ENCODE measurements at places on chromosomes 7 and 10. TPM values are rescaled to one million over a fixed set of nuclear protein-coding genes. Genes with fewer than 3 reads are reported as not detected.

APBB1IP gene
- 3.0 TPM for total RNA-seq

HMX3 gene
- not detected for total RNA-seq

PITX3 gene
- 0.21 TPM for total RNA-seq

DOCK4 gene
- 12.8 TPM for total RNA-seq

DNA sequence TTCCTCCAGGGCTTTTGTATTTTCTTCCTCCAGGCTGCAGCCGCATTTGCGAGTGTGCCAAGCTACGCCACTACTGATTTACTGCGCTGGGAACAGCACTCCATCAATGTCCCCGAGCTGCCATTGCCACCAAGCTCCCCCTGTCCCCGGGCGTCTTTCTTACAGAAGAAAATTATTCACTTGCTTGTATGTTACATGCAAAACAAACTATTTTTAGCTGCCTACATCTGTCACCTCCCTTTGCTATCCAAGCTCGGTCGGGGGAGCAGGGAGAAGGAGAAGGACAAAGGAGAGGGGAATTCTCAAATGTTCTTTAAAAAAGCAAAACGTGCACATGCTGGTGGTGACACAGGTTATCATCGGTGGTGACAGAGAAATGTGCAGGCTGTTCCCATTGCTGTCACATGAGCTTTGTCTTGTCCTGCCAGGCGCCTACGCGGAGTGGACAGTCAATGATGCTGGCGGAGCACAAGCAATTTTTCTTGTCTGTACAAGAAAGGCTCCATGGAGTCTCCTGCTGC, 93.1 kb downstream of the ADARB2 start:
- H3K27ac ChIP-seq, result no peak overlapping the region
- DNase-seq, result no peak
- H3K4me3 ChIP-seq, result no peak overlapping the region

DNA sequence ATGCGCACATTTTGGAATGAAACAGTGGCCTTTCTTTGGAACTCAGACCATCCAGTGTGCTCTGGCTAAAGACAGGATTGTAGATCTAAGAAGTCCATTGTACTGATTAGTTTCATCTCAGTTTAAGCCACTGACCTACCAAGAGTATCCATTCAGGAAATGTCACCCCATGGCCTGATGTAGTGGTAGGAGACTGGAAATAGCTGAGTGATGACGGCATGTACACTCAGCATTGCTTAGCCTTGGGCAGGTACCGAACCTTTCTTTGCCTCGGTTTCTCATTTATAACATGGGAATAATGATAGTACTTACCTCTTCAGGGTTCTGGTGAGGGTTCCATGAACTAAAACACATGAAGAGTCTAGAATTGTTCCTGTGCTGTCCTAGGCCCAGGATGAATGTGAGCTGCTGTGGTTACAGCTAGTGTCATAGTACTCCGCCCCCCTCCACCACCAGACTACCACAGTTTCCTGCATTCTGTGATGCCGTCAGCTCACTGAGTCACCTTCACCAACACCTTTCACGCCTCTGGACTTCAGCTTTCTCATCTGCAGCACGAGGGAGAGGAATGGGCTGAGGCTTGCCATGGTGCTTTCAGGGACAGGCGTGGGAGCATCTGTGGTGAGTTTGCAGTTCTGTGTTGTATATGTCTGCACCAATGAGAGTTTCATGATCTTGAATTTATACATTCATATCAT, 484.0 kb upstream of the GALNT17 start:
- H3K27ac ChIP-seq, result no peak overlapping the region
- H3K36me3 ChIP-seq, result no peaks in the 10 kb centered on the region
- no peaks in the 10 kb centered on the region for H3K4me1 ChIP-seq
- DNase-seq, result no peak
- no peaks in the 10 kb centered on the region for H3K27me3 ChIP-seq

DNA sequence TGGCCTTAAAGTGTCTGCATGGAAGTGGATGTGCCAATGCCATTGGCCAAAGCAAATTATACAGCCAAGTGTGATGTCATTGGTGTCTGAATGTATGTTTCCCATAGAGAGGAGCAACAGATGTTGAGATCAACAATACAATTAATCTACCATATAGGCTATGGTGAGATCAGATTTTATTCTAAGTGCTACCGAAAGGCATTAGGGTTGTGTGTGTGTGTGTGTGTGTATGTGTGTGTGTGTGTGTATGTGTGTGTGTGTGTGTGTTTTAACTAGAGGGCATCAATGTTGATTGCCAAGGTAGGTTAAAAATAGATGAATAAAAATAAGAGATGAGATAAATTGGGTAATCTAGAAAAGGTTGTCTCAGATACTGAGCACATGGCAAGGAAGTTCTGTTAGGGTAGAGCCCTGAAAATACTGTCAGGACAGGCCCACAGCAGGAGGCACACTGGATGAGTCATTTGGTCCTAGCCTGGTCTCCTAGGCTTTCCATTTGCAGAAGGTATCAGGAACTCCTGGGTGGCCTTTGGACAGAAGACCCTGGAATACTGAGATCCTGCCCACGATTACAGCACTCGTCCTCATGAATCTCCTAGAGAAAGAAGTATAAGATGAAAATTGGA, 446.0 kb upstream of the PODXL start:
- no peaks in the 10 kb centered on the region for H3K4me1 ChIP-seq
- no peaks in the 10 kb centered on the region for H3K27me3 ChIP-seq
- DNase-seq, result no peak
- H3K36me3 ChIP-seq, result no peaks in the 10 kb centered on the region

DNA sequence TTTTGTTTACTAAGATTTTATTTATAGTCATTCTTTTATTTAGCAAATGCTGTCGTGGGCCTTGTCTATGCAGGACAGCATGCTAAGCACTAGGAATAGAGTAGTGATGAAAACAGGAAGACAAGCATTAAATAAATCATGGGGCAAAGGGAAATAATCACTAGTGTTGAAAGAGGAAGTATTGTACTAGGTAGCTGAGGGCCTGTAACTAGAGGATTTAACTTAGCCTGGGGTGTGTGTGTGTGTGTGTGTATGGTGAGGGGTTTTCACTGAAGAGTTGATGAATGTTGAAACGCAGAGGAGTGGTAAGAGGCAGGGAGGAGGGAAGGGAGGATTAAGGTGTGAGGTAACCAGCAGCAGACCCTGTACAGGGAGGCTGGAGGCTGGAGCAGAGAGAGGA, 446.4 kb downstream of the SDK1 start:
- H3K36me3 ChIP-seq, result no peaks in the 10 kb centered on the region
- DNase-seq, result no peak
- H3K4me1 ChIP-seq, result no peaks in the 10 kb centered on the region
- no peaks in the 10 kb centered on the region for H3K27me3 ChIP-seq
- no peak overlapping the region for H3K4me3 ChIP-seq

DNA sequence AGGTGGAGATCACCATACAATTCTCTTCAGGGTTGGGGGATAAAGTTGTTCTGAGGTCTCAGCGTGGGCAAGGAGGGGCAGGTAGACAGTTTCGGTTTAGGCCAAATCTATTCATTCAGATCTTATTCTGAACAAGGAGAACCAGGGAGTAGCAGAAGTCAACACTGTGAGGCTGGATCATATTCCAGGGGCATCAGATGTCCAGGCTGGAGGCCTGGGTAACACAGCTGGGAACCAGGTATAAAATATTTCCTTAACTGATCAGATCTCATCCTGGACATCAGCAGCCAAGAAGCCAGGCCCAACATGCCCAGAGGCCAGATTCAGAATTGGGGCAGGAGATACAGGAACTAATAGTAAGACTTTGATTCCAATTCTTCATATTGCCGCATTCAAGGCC, 19.2 kb upstream of the FLNC start:
- H3K27ac ChIP-seq, result no peak overlapping the region
- DNase-seq, result no peak
- H3K4me1 ChIP-seq, result peaks cover 15% of the 10 kb centered on the region
- no peak overlapping the region for H3K4me3 ChIP-seq
- H3K27me3 ChIP-seq, result no peaks in the 10 kb centered on the region

DNA sequence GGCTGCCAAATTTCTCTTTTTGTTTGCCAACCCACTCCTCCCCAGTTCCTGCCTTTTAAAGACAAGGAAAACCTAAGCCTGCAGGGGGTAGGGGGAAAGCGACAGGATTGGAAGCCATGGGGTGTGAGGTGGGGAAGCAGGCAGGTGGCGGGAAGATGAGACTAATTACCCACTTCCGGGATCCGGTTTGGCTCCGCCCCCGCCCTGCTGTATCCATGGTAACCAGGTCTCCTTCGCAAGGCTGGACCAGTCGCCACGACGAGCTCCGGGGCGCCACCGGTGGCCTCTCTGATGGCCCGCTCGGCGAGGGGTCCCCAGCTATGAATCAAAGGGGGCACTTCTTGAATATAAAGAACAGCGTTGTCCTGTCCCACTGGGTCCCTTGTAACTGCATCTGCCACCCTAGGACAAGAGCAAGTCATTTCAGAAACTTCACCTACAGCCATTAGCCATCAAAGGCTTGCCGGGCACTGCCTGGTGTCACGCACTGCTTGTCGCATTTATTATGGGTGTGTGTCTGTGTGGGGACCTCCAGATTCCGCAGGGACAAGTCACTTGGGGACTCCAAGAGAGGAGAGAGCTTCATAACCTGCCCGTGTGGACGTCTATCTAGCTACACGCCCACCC, 55.4 kb upstream of the LMTK2 start:
- no peaks in the 10 kb centered on the region for H3K4me1 ChIP-seq
- no peak overlapping the region for H3K4me3 ChIP-seq
- no peaks in the 10 kb centered on the region for H3K36me3 ChIP-seq
- no peak overlapping the region for H3K27ac ChIP-seq
- peaks cover 38% of the 10 kb centered on the region for H3K27me3 ChIP-seq

GRCh38 chr7:34750209-34750608, 92.2 kb downstream of the NPSR1 start:
- H3K27ac ChIP-seq, result no peak overlapping the region
- no peaks in the 10 kb centered on the region for H3K36me3 ChIP-seq
- H3K4me3 ChIP-seq, result no peak overlapping the region
- H3K27me3 ChIP-seq, result no peaks in the 10 kb centered on the region

- no peak for DNase-seq
- H3K27me3 ChIP-seq, result no peaks in the 10 kb centered on the region
- H3K27ac ChIP-seq, result no peak overlapping the region
Measured at GRCh38 chr7:3486841-3487240, 185.8 kb downstream of the SDK1 start.

DNA sequence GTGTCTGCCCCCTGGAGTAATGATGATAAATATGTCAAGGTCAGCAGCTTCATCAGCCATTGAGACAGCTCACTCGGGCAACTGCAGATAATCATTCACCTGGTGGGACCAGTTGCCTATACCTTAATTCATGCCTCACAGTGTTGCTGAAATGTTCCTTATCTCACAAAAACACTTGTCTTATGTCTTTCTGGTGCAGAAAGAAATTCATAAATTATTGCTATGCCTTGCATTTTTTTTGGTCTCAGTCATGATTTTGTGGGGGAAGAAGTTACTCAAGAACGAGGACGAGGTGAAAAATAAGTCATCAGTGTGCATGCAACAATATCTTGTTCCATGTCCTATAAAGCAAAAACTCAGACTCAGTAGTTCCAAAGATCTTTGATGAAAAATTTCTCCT, 16.0 kb downstream of the TRIL start:
- DNase-seq, result no peak
- H3K36me3 ChIP-seq, result no peaks in the 10 kb centered on the region
- no peak overlapping the region for H3K4me3 ChIP-seq
- H3K27ac ChIP-seq, result no peak overlapping the region

GRCh38 chr10:126252884-126253610, 135.2 kb downstream of the ADAM12 start:
- no peak overlapping the region for H3K4me3 ChIP-seq
- H3K36me3 ChIP-seq, result no peaks in the 10 kb centered on the region
- DNase-seq, result no peak
- no peaks in the 10 kb centered on the region for H3K27me3 ChIP-seq
- H3K4me1 ChIP-seq, result no peaks in the 10 kb centered on the region
